CD4-positive, alpha-beta T cell treated with Interleukin-21 for 1 hour (primary cell): ENCODE measurements at places on chromosomes 7 and 10.

- DNase-seq: peak; percentile 77
Measured at GRCh38 chr7:101688183-101688831, 59.2 kb upstream of the MYL10 start.

- no peak for DNase-seq
Measured at GRCh38 chr10:49593998-49594397, 16.1 kb upstream of the SLC18A3 start.

DNA sequence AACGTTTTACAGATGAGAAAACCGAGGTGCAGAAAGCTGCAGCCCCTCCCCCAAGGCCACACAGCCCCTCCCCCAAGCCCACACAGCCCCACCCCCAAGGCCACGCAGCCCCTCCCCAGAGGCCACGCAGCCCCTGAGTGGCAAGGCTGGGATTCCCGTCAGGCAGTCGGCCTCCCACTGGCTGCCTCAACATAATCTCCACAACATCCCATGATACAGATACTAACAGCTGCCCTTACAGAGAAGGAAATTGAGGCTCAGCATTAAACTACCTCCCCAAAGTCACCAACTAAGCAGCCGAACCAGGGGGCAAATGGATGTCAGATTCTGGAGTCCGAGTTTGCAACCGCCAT, 15.9 kb downstream of the SH3PXD2A start:
- no peak for DNase-seq

GRCh38 chr10:23556727-23557440, 118.0 kb downstream of the OTUD1 start:
- no peak for DNase-seq

DNA sequence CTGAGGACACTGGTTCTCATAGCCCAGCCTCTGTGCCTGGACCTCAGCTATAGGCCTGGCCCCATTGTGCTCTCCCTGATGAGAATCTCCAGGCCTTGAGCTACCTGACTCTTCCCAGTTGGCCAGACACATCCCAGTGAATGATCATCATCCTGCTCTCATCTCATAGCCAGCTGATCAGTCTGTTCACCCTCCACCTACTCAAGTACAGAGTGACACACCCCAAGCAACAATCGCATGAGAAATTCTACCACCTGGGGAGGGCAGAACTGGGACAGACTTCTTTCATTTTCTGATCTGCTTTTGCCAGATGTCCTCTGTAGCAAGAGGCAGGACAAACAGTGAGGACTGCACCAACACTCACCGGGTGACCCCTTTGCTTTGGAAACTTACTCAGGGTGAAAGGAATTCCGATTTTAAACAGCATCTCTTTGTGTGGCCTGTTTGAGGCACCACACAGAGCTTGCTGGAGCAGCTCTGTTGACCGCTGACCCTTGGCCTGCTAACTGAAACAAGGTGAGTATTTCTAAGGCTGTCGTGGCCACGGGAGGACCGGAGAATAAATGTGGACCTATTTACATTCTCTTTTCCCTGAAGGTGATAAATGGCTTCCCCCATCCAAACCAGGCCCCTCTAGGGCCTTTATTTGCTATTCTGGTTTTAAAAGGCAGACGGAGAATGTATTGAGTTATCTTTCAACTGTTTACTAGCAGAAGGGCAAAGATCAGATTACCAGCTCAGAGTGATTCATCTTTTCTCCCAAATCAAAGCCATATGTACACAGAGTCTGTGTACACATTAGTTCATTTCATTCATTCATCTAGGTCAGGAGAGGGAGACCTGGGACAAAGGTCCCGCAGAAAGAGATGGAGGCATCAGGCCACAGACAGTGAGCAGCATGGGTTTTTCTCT, 181.4 kb upstream of the TNS3 start:
- no peak for DNase-seq

GRCh38 chr10:30863516-30864210, 168.0 kb downstream of the ZNF438 start:
- no peak for DNase-seq

DNA sequence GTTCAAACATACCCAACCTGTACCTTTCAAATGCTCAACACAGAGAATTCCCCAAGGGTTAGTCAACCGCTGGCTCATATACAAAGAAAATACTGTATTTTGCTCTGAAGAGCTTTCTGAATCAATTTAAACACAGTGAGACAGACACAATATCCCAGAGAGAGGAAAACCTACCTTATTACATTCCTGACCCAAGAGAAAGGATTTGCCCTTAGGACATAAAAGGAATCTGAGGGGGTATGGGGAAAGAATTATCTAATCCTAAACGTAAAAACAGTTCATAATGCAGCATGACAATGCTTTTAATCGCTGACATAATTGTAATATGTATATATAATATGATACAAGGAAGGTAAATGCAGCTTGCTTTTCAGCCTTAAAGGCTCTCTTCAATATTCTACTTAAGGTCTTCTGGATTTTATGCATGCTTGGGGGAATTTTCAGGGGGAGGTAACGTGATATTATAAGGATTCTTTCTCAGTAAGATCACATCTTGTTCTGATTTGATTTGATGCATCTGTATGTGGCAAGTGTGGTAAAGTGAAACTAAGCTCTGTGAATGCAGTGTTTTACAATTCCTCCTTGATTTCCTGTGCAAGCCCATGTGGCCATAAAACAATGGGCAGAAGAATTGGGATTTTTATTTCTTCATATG, 240.5 kb downstream of the GLI3 start:
- DNase-seq: no peak

GRCh38 chr10:74962517-74962916, 136.1 kb downstream of the KAT6B start:
- DNase-seq: no peak

- DNase-seq: no peak
Measured at GRCh38 chr10:18059826-18060559, 80.2 kb upstream of the CACNB2 start.

DNA sequence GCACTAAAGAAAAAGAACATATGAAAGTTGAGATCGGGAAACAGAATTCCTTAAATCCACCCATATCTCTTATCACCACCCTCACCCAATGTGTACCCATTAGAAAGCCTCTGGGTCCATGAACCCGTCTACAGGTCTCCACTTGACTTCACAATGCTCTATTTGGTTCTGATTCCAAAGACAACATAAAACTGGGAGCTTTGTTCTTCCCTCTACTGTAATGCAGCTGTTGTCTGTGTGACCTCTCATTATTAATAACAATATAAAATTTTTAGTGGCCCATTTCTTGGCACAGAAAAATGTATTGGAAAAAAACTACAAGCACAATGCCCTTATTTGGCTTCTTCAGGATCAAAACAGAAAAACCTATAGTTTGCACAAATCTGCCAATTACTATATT, 30.0 kb downstream of the DOCK4 start:
- no peak for DNase-seq

DNA sequence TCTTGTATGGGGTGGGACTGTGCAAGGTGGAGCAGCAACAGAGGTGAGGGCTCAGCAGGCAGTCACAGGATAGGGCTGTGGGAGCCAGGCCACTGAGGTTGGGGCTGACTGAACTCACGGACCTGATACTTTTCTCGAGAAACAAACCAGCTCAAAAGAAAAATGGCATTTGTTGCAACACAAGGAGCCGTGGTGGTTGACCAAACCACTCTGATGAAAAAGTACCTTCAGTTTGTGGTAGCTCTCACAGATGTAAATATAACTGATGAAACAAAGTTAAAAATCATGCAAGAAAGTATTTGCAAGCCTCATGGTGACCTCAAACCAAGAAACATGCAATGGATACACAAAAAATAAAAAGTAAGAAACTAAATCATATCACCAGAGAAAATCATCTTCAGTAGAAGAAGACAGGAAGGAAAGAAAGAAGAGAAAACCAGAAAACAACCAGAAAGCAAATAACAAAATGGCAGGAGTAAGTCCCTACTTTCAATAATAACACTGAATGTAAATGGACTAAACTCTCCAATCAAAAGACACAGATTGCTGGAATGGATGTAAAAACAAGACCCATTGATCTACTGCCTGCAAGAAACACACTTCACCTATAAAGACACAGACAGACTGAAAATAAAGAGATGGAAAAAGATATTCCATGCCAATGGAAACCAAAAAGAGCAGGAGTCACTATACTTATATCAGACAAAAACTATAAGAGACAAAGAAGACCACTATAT, 48.9 kb upstream of the DUSP5 start:
- no peak for DNase-seq

- no peak for DNase-seq
Measured at GRCh38 chr10:79136236-79137005, 67.7 kb downstream of the ZMIZ1 start.

DNA sequence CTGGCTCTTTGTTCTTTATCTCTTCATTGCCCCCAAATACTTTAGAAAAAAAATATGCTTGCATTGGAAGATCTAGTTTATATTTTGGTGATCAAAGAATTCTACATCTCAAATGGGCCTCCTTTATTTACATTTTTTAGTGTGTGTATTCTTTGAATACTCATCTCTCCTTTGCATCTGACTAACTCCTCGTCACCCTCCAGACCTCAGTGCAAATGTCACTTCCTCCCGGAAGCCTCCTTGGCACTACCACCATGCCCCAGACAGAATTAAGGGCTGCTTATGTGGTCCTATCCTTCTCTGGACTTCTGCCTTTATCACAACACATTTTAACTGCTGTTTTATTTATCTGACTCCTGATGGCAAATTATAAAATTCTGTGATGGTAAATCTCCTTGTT, 52.0 kb upstream of the PPP1R3C start:
- DNase-seq: no peak

DNA sequence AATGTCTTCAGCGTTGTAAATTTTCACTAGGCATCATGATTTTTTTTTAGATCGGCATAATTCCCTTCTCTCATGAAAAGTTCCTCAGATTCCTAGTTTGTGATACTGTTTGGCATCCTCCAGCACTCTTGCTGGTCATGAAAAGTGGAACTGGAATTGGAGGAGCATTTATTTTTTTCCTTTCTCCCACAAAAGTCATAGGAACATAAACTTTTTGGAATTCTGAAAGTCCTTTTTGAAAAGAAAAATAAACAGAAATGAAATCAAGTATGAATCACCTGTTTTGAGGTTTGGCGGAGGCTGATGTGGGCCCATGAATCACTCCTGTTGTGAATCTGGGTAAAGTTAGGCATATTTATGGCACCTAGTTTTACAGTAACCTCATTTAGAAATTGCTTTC, 17.7 kb downstream of the CACNB2 start:
- DNase-seq: no peak

DNA sequence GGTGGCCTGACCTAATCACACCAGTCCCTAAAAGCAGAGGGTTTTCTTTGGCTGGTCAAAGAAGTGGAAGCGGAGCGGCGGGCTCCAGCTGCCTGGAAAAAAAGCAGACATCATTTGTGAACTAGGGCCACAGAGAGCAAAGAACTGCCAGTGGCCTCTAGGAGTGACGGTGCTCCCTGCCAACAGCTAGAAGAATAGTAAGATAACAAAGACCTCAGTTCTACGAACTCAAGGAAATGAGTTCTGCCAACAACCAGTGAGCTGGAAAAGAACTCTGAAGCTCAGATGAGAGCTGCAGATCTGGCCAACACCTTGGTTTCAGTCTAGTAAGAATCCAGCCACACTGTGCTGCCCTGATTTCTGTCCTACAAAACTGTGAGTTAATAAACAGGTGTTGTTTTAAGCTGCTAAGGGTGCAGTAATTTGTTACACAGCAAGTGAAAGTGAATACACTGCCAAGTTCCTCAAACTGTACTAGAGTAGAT, 178.0 kb downstream of the SRPK2 start:
- no peak for DNase-seq

DNA sequence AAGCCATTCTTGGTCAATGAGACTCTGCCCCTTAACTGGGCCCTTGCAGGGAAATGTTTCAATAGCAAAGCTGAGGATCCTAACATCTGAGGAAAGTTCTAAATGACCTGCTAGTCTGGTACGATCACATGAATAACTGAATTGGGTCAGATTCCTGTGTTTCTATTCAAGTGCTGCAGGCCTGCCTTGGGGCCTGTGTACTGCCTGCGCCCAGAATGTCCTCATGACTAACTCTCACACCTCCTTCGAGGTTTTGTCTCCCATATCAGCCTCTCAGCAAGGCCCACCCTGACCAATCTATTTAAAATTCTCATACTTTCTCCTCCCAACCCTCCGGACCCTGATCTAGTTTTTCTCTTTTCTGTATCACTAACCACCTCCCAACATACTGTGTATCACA, 4.4 kb downstream of the JAZF1 start:
- DNase-seq: no peak

DNA sequence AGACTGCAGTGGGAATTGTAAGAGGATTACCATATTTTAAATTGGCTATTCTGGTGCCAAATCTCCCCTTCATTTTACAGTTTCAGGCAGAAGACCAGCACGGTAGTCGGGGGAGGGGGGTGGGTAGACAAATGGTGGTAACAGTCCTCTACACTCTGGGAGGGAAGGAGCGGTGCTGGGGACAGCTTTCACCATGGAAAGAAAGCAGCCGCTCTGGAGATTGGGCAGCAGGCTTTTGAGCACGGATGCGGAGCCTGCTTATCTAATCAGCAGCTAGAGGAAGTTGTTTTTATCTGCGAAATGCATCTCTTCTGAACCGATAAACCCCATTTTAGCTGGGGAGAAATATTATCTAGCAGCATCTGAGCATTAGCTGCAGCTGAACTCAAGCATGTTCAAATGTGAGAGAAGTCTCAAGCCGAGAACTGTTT, 28.7 kb downstream of the IKZF1 start:
- peak; percentile 82 for DNase-seq

DNA sequence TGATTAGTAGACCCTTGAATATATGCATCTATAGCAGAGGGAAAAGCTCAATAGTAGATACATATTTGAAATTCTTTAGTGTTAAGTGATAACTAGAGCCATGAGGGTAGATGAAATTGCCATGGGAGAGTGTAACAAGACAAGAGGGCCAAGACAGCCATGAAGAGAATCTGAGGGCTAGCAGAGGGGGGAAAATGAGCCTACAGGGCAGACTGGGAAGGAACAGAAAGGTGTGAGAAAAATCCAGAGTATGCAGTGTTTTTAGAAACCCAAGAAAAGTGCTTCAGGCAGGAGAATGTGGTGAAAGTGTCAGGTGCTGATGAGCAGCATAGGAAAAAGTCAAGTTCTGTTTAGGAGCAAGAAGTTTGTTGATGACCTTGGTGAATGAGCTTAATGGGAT, 63.0 kb downstream of the MAPK8 start:
- DNase-seq: no peak
